ENCODE measurements at places on chromosomes 2 and 18. TPM values are rescaled to one million over a fixed set of nuclear protein-coding genes. Genes with fewer than 3 reads are reported as not detected.

DNA sequence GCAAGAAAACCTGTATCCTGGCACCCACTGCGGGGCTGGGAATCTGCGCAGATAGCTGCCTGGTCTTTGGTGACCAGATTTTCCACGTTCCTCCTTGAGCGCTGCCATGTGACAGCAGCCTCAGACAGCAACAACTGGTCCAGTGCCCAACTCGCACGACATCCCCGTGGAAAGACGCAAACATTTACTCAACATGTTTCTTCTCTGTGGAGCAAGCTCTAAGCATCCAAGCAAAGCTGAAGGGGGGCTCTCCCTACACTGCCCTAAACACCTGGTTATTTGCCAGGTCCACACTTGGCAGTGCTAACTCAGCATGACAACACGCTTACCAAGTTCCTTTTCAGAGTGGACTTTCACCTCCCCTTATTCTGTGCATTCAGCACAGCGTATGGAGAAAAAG is 11.3 kb downstream of the ZNF516 start:
- peaks cover 48% of the 10 kb centered on the region for H3K4me1 ChIP-seq
- H3K4me3 ChIP-seq: no peak overlapping the region
- no peak for DNase-seq
- no peak overlapping the region for H3K27ac ChIP-seq

IL1F10 gene
- not detected for total RNA-seq

DNA sequence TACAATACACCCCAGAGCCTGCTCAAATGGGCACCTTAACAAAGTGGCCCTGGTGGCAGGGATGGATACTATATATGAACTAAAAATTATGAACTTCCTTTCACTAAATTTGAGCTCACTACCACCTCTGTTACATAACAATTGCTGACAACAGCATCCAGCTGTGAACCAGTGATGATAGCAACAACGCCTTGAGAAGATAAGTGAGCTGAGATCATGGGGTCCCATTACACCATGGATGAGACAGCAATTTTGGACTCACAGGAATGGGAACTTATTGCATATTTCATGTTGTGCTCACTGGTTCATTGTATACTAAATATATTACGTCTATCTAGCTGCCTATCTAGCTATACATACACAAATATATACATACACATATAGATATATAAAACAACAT is 16.9 kb upstream of the ALMS1 start:
- no peak overlapping the region for H3K4me3 ChIP-seq
- H3K4me1 ChIP-seq: no peaks in the 10 kb centered on the region
- peaks cover 5% of the 10 kb centered on the region for H3K36me3 ChIP-seq

TUBA3D gene
- not detected for total RNA-seq

ADCYAP1 gene
- total RNA-seq: not detected

Data from naive thymus-derived CD8-positive, alpha-beta T cell (primary cell).